ENCODE measurements at places on chromosomes 7 and 10. TPM values are rescaled to one million over a fixed set of nuclear protein-coding genes. Genes with fewer than 3 reads are reported as not detected.
A peak's percentile ranks its signal among the peaks of the same experiment; 100 is the strongest.

The PRKRIP1 gene
- 37.8 TPM for total RNA-seq

The CACNA2D1 gene
- not detected for total RNA-seq

The SPDYE5 gene
- 0.14 TPM for total RNA-seq

The SPDYE1 gene
- not detected for total RNA-seq

The SLC13A1 gene
- total RNA-seq, result not detected

The SEMA3A gene
- total RNA-seq, result 3.3 TPM

The LRIT1 gene
- not detected for total RNA-seq

GRCh38 chr10:22570733-22571430, 143.5 kb downstream of the PIP4K2A start:
- H3K4me1 ChIP-seq, result peaks cover 45% of the 10 kb centered on the region
- H3K4me3 ChIP-seq, result no peak overlapping the region

DNA sequence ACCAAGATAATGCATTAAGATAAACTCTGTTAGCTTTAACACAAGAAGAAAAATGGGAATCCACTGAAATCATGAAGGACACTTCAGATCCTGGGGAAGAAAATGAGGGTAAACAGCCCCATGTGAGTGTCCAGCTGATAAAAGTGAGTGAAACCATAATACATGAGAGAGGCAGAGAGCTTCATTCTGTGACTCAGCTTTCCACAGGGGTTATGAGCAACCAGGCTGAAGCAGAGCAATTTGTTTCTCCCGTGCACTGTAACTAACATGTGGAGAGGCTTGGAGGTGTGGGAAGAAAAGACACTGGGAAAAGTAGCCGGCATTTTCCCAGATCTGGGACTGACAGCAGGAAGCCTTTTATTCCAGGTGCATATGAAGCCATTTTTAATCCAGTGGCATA, 971.7 kb downstream of the ANKRD7 start:
- H3K4me1 ChIP-seq, result no peaks in the 10 kb centered on the region
- no peaks in the 10 kb centered on the region for H3K36me3 ChIP-seq
- H3K27ac ChIP-seq, result no peak overlapping the region
- no peak overlapping the region for H3K4me3 ChIP-seq
- no peak for DNase-seq

DNA sequence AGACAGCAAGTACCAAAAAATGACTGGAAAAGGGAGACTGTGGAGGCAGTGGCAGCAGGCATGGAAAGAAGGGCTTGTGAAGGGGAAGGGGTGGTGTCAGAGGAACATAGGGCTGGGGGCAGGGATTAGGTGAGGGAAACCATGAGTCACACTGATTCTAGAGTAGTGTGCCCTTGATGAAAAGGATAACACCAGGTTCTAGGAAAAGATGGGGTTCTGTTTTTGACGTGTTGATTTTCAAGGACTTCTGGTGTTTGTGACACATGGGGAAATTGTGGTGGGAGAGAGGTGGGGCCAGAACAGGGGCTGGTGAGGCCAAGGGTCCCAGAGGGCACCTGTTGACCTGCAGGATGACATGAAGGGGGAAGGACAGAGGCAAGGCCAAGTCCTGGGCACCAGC, 57.1 kb downstream of the FIGNL1 start:
- H3K4me3 ChIP-seq, result peak overlapping the region; percentile 39
- H3K4me1 ChIP-seq, result peaks cover 70% of the 10 kb centered on the region
- no peak for DNase-seq
- peak overlapping the region; percentile 89 for H3K27ac ChIP-seq
- H3K36me3 ChIP-seq, result peaks cover 51% of the 10 kb centered on the region
- H3K27me3 ChIP-seq, result no peaks in the 10 kb centered on the region

DNA sequence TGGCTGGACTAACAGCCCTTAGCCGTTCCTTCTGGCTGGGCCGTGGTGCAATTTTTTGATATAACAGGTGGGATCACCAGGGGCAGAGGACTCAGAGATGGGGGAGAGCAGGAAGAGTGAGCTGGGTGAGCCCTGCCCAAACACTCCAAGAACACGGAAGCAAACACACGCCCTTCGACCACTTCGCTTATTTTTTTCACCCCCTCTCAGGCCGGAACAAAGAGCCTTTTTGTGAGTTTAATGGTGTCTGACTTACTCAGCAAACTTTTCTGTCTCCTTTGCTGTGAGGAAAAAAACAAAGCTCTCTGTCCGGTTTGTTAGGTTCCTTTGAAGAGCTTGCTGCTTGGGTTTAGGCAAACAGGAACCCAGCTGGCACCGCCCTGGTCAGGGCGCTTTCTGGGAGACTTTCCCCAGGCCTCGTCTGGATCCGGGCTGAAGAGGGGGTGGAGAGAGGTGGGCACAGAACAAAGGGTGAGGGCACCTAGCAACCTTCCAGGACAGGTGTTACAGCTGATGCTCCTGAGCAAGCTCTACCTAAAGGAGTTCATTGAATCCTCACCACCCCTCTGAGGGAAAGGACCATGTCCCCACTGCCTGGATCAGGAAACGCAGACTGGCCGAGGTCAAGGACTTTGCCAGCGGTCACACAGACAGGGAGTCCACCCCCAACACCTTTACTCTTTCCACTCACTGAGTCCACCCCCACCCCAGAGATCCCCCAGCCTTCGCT, 23.3 kb downstream of the CALML3 start:
- H3K36me3 ChIP-seq, result no peaks in the 10 kb centered on the region
- peak; percentile 18 for DNase-seq
- H3K27me3 ChIP-seq, result peaks cover 3% of the 10 kb centered on the region
- H3K4me3 ChIP-seq, result no peak overlapping the region
- peaks cover 19% of the 10 kb centered on the region for H3K4me1 ChIP-seq
- no peak overlapping the region for H3K27ac ChIP-seq

DNA sequence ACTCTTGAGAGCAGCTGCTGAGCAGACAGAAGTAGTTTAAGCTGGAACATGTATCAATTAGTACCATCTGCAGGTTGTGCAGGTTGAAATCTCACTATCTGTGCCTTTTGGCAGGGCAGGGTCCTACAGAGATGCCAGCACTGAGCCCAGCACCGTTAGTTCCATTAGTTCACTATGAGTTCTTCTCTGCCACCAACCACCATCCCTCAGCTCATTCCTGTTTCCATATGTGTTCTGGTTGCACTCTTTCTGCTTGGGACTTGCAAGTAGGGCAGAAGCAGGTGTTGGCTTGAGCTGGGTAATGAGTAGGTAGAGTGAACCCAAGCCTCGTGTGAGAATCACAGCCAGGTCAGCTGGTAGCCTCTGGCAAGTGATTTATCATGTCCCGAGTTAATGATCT, 2.8 kb downstream of the SMO start:
- H3K27ac ChIP-seq, result no peak overlapping the region
- DNase-seq, result no peak
- H3K36me3 ChIP-seq, result no peaks in the 10 kb centered on the region
- no peak overlapping the region for H3K4me3 ChIP-seq
- H3K27me3 ChIP-seq, result peaks cover 55% of the 10 kb centered on the region

- no peak overlapping the region for H3K27ac ChIP-seq
- no peaks in the 10 kb centered on the region for H3K4me1 ChIP-seq
- H3K27me3 ChIP-seq, result no peaks in the 10 kb centered on the region
- H3K36me3 ChIP-seq, result peaks cover 17% of the 10 kb centered on the region
Measured at GRCh38 chr10:68442971-68443370, 28.8 kb downstream of the DNA2 start.

DNA sequence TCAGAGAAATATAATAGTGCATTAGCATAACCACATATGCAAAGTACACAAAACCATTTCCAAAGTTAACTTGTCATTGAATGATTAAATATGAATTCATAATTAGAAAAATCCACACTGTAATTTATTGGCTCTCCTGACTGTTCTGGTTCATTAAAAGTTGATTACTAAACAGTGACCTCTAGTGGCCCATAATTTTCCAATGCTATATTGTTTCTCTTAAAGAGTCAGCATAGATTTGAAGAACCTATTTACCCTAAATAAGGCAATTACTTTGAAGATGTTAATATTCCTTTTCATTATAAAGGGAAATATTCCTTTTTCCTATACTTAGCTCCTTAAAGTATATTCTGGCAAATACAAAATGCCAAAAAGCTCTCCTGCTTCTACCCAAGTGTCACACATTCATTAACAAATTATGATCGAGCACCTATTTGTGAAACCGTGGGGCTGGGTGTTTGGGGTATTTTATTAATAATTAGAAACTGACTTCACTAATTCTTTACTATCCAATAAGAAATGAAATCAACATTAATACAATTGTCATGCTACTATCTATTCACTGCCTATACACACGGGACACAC, 86.2 kb downstream of the HIBADH start:
- no peaks in the 10 kb centered on the region for H3K27me3 ChIP-seq
- no peaks in the 10 kb centered on the region for H3K4me1 ChIP-seq
- no peaks in the 10 kb centered on the region for H3K36me3 ChIP-seq
- DNase-seq, result no peak
- H3K27ac ChIP-seq, result no peak overlapping the region

DNA sequence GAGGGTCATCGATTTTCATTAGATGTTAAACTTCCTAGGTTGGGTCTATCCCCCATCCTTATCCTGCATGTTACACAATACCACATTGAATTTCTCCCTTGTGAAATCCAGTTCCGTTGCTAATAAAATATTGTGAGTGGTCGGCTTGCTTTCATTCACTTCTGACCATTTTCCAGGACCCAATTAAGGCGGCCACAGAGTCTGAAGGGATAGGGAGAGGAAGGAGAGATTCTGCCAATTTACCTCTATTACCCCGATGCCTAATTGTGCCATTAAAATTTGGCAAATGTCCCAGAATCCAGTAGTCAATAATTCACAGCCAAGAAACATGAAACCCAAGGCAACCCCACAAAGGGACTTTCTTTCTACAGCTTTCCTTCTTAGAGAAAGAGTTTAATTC, 129.9 kb downstream of the IPMK start:
- H3K27me3 ChIP-seq, result no peaks in the 10 kb centered on the region
- H3K4me1 ChIP-seq, result no peaks in the 10 kb centered on the region
- no peak for DNase-seq

- no peaks in the 10 kb centered on the region for H3K36me3 ChIP-seq
- peak overlapping the region; percentile 70 for H3K4me3 ChIP-seq
- no peak overlapping the region for H3K27ac ChIP-seq
- no peak for DNase-seq
Measured at GRCh38 chr7:155372782-155373358, 75.2 kb downstream of the INSIG1 start.

Measured in activated naive CD8-positive, alpha-beta T cell treated with anti-CD3 and anti-CD28 coated beads, Interleukin-2, amount 10 ng/mL, durations not matched to agents 7 days and 5 days (primary cell).